ENCODE measurements at places on chromosomes 7 and 10.
A peak's percentile ranks its signal among the peaks of the same experiment; 100 is the strongest.

- DNase-seq, result no peak
Measured at GRCh38 chr7:151804756-151805155, 72.2 kb downstream of the PRKAG2 start.

DNA sequence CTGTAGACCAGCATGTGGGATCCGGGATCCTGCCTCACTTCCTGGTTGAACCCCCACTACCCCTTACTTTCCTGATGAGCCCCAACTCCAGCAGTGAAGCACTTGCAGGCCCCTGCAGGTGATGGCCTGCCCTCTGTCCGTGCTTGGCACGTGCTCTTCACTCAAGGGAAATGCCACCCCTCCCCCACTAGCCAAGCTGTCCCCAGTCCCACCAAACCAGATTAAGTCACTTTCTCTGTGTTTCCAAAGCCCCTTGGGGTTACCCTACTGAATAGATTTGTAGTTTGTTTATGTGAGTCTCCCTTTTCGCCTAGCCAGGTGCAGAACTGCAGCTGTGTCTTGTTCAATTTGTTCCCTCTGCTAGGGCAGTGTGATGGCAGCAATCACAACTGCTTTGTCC is 121.7 kb downstream of the WDFY4 start:
- no peak for DNase-seq

DNA sequence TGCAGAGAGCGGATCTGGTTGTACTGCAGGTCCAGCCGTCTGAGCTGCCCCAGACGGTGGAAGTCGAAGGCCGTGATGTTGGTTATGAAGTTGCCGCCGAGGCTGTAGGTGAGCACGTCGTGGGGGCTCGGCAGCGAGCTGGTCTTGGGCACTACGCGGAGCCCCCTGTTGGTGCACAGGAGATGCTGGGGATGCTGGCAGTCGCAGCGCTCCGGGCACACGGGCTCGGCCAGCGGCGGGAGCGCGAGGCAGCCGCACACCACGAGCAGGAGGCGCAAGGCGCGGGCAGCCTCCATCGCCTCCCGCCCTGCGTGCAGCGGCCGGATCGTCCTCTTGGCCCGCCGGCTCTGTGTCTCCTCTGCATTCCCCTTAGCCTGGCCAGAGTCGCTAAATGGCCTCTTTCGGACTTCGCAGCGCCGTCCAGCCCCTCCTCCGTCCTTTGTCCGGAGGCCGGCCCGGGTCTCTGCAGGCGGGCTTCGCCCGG is 337 bp downstream of the TRIL start:
- DNase-seq, result no peak

GRCh38 chr10:118798231-118798662 is 43.5 kb upstream of the CACUL1 start:
- no peak for DNase-seq

- no peak for DNase-seq
Measured at GRCh38 chr10:47143072-47143471, 156.9 kb upstream of the GDF10 start.

GRCh38 chr10:133211141-133211830 is 18.7 kb upstream of the UTF1 start:
- no peak for DNase-seq

- DNase-seq, result peak; percentile 43
Measured at GRCh38 chr10:97037365-97038361, 148.1 kb downstream of the SLIT1 start.

DNA sequence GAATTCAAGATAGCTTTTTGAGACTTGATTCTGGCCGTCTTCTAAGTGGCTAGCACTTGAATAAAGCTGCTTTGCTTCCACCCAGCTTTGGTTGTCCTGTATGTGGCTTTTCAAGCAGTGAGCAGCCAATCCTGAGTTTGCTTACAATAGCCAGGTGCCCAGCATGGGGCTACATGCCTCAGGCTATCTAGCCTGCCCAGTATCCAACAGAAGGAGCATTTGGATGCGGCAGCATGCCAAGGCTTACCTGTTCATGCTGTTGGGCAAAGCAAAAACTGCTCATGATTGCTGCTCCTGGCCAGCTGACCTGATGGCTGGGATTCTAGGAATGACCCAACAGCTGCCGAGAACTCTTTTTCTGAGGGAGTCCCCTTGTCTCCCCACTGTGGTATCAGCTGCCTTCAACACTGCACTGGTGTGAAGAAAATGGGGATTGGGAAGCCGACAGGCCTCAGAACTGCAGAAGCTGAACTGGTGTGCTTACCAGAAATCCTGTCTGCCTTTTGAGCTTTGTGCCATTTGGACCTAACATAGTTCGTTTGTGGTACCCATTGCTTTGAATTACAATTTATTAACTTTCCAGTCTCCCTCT is 618.9 kb upstream of the IGFBP3 start:
- DNase-seq, result no peak

DNA sequence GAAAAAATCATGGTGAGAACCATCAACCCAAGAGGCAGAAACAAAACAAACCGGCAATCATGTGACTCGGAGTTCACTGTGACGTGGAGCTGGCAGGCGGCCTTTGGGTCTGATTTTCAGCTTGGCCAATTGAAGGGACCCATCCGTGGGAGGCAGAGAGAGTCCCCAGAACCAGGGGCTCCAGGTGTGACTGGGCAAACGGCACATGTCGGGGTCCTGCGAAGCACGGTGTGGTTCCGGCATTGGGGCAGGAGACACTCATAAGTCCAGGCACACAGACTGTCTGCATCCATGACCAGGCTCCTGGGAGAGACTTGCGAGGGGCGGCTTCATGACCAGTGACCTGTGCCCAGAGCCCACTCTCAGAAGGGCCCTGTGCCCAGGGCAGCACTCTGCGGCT is 12.6 kb upstream of the CNPY1 start:
- DNase-seq, result no peak

- no peak for DNase-seq
Measured at GRCh38 chr7:101233907-101234547, 3.6 kb downstream of the CLDN15 start.

DNA sequence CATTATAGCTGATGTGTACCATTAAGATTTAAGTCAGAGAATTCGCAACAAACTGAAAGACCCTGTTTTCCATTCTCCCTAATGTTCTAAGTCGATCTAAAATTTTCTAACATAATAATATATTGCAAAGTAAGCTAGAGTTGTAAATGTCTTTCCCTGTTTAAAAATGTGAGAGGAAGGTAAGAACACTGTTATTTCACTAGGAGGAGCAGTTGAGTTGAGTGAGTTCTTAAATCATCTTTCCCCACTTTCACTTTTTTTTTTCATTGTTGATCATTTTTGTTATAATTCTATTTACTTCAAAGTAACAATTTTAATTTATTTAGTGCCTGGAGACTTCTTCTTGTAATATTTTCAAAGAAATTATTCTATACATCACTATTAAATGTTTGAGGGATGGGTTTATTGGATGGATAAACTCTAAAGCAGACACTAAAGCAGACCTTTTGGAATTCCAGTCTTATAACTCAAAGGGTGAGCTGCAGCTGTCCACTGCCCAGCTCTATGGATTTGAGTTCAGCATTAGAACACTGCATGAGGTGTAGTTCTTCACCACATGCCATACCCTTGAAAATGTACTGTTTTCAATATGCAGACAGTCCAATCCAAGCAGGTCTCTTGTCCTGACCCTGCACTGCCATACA is 181.3 kb upstream of the FZD1 start:
- no peak for DNase-seq

- no peak for DNase-seq
Measured at GRCh38 chr7:152851881-152852417, 92.4 kb downstream of the ACTR3B start.

GRCh38 chr10:1507436-1507835 is 229.9 kb downstream of the ADARB2 start:
- no peak for DNase-seq

DNA sequence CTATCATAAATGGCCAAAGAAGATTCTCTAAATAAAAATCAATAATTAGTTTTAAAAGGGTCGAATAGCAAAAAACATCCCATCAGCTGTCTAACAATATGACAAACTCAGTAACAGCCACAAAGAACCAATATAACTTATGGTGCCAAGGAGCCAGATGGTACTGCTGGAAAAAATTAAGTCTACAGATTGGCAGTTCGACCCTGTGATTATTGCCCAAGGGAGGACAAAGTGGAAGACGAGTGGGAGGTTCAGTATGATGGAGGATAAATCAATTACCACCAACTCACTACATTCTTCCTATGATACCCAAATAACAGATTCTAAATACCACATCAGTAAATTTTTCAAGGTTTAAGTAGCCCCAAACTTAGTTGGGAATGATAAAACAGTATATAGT is 49.0 kb downstream of the SKAP2 start:
- DNase-seq, result no peak

DNA sequence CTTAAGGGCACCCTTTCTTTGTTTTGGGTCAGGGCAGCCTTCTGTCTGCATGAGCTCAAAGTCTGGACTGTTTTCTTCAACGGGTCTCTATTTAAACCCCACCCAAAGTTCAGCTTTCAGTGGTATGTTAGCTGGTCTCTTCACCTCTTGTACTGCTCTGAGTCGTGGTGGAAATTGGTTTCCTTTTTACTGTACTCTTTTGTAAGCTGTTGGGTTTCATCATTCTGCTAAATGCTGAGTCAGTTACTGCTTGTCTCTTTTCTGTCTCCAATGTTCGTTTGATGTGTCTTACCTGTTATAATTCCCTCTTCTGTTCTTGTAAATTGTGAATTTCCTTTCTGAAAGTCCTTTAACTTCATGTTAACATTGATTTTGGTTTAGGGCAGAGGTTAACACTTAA is 64.1 kb upstream of the MALRD1 start:
- DNase-seq, result no peak

DNA sequence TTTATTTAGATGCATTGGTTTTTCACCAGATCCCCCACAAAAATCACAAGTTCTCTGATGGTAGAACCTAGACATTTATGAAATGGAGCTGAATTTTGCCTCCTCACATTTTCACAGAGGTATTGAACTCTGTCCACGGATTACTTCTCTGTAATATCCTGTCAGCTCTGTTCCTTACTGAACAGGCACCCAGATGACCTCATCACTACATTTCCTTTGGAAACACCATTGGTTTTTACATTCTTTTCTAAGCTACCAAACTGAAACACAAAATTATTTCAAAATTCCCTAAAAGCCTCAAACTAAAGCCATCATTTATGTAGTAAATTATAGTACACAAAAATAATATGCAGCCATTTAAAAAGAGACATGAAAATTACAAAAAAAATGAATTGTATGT is 98.3 kb upstream of the KCNIP2 start:
- DNase-seq, result no peak

- DNase-seq, result no peak
Measured at GRCh38 chr10:78520737-78521430, 487.2 kb downstream of the RPS24 start.

GRCh38 chr7:55067748-55068147 is 48.9 kb downstream of the EGFR start:
- no peak for DNase-seq

DNA sequence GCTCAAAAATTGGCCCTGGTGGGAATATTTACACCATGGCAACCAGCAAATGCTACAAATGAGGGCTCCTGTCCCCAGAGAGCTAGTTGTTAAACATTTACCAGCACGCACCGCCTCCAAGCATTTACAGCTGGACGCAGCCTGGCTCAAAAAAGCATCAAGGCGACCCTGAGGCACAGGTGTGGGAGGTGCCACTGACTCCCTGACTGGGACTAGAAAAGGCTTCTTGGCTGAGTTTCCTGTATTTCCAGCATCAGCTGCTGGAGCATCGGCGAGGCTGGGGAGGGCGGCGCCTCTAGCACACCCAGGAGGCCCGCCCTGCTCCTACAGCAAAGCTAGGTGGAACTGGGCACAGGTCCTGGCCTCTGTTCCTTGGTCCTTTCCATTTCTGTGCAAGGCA is 43.5 kb upstream of the ZRANB1 start:
- DNase-seq, result no peak

DNA sequence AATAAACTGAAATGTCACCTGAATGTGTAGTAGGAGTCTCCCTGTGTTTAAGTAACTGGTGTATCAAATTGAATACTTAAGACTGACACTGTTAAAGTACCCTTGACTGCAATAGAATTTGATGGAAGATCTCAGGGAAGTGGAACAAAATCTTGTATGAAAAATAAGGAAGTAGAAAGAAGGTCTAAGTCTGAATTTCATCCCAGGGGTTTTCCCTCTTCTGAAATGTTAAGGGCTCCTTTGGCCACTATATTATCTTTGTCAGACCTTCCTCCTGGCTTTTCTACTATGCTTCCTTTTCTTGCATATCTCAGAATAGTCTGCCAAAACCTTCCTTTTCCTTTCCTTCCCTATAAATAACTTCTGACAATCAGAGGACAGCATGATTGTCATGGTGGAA is 59.6 kb downstream of the BLNK start:
- no peak for DNase-seq

DNA sequence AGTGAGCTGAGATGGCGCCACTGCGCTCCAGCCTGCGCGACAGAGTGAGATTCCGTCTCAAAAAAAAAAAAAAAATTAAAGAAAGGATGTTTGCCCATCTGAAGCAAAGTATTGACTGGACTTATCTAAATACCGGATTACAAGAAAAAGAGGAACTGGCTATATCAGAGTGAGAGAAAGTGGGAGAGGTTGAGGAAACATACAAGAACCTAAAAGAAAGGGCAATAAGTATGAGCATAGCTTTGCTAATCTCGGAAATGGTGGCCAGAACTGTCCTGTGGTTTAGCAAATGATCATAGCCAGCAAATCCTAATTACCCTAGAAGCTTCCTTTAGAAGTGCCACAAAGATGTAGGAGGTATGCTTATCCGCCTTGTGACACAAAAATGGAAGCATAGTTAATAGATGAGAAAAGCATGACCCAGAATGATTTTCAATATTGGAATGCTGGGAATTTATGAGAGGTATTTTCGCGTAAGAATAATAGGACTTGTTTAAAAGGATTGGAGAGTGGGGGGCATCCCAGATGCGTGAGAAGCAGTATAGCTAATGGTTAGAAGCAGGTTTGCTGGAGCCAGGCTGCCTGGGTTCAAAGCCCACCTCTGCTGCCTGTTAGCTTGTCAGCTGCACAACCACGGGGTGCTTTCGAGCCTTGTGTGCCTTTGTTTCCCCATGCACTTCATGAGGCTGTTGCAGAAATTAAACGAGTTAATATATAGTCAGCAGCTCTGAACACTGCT is 1.2 kb upstream of the GTPBP4 start:
- no peak for DNase-seq

All from C1 segment of cervical spinal cord (tissue), 14 donors.